CD4-positive, CD25-positive, alpha-beta regulatory T cell (primary cell): ENCODE measurements at places on chromosomes 12 and 14.

DNA sequence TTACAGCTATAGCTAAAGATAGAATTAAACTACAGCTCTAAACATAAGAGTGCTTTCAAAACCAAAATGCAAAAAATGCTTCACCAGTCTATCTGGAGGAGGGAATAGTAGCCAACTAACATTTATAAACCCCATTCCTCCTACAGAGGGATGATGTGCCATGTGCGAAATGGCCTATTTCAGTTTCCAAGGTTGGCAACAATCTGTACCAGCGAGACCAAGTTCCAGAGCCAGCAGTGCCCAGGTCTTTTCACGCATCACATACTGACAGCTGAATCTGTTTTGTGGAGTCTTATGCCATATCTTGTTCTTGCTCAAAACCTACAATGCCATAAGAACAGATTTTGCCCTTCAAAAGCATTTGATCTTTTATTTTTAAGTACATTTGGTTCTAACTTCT is 24.5 kb downstream of the NELL2 start:
- DNase-seq = no peak

- no peak for DNase-seq
These were observed 52.9 kb downstream of the PEBP1 start for GRCh38 chr12:118188690-118189371.

GRCh38 chr14:58712357-58712756 is 74.6 kb downstream of the DACT1 start:
- DNase-seq = no peak

DNA sequence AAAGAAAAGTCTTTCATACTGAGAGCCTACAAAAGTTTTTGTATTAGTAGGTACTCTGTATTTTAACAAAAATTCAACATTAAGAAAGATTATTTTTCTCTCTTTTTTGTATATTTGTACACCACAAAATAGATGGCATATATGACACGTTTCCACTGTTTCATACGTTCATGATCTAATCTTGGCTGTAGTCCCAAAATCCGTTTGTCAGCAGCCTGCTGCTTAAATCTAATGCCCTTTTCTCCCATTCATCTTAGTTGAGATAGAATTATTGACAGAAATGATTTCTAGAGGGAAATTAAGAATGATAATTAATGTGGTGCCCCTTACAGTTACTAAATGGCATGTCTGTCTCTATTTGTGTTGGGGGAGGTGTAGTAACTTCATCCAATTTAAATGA is 140.7 kb upstream of the NOVA1 start:
- no peak for DNase-seq

DNA sequence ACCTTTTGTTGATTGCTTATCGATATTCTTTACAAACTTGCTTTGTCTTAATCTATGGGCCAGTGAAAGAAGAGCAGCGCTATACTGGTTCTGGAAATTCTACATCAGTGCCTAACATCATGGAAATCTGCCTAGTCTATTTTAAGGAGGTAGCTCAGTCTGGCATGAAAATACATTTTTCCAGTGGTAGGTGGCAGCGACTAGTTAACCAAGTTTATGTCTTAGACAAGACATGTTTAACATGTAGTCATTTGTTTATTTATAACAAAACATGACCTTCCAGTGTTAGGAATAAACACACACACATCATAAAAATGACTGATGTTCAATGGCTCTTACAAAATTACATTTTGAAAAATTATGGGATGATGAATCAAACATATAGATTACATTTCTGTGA is 336.0 kb upstream of the SOX5 start:
- no peak for DNase-seq

DNA sequence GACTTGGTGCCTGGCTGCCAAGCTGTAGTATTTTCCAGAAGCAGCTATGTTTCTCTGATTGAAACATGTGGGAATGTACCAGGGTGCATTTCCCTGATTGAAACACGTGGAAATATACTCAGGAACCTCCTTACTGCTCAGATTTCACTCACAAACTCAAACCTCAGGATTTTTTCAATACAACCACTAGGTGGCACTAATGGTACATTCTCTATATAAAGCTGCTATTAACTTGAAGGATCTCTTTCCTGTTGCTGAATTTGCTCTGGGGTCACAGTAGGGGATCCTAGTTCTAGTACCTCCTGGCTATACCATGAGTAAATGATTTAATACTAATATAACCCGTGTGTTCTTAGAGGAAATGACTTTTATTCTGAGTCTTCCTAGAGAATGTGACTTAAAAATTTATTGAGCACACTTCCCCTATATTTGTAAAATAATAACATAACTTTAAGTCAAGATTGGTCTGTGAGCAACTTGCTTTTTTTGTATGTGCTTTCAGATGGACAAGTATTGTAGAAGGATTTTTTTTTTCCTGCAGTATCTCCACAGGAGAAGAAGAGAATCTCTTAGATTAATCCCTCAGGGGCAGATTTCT is 173.8 kb upstream of the MIS18BP1 start:
- peak; percentile 40 for DNase-seq

- DNase-seq = no peak
These were observed 43.3 kb upstream of the PLEKHG6 start for GRCh38 chr12:6266971-6267721.

DNA sequence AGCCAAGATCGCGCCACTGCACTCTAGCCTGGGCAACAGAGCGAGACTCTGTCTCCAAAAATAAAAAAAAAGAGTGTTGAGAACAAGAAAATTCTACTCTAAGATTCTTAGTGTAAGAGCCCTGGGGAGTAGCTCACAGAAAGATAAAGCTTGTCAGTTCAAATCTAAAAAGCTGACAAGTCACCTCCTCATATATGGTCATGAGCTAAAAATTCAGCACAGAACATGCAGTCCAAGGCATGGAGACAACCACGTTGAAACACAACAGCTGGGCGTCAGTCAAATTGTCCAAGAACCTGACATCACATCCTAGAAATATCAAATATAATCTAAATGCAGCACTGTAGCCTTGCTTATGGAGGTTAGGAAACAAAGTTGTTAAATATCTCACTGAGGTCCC is 47.8 kb downstream of the CLIP1 start:
- DNase-seq = no peak

GRCh38 chr14:34580381-34580780 is 40.9 kb upstream of the EAPP start:
- DNase-seq = no peak

DNA sequence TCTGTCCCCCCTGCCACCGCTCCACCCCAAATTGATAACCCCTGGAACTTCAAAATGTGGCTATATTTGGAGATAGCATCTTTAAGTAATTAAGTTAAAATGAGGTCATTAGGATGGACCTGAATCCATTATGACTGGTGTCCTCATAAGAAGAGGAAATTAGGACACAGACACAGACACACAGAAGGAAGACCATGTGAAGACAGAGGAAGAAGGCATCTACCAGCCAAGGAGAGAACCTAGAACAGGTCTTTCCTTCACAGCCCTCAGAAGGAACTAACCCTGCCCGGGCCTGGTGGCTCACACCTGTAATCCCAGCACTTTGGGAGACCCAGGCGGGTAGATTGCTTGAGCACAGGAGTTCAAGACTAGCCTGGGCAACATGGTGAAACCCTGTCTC is 3.6 kb upstream of the HRK start:
- DNase-seq = no peak

GRCh38 chr14:69713993-69714679 is 52.8 kb upstream of the SRSF5 start:
- DNase-seq = no peak

GRCh38 chr14:69928111-69928523 is 48.9 kb downstream of the SMOC1 start:
- no peak for DNase-seq

DNA sequence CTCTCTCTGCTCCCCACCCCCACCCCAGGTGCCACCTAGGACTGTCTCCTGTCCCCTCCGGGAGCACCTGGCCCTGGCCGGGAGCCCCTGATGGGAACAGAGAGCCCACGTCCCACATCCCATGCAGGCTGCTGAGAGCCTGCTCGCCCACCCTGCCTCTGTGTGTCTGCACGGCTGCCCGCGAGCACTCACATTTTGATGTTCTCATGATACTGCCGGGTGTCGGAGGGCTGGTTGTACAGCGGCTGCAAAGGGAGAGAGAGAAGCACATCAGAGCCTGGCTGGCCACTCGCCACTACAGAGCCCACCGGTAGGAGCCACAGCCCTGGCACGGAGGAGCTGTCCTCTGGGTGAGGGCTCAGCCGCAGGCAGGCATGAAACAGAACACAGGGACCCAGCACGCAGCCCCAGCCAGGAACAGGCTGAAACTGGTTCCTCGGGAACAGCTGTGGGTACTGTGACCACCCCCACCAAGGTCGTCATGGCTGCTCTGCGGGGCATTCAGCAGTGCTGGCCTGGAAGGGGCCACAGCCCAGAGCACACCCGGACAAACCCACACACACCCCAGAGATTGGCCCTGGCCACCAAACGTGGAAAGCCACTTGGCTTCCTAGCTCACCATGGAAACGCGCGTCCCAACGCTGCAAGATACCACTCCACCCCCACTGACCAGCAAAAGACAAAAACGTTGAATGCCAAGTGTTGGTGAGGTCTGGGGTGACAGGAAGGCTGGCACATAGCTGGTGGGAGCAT is 117.6 kb downstream of the NCOR2 start:
- no peak for DNase-seq

DNA sequence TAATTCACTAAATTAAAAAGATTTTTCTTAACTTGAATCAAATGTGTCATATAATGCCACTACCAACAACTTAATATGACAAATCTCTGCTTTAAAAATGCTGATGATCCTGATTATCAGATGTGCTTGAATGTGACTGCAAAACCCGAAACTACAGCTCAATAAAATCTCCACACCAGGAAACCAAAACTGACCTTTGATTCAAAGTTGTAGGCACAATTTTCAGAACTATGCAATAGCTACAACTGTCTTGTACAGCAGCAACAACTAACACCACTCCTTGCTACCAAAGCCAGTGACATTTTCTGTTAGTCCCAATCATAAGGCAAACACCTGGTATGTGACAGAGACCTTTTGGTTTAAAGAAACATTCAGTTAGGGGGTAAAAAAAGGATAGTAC is 147.3 kb downstream of the CEP83 start:
- no peak for DNase-seq

GRCh38 chr14:84029720-84030119 is 1500.2 kb upstream of the FLRT2 start:
- no peak for DNase-seq

DNA sequence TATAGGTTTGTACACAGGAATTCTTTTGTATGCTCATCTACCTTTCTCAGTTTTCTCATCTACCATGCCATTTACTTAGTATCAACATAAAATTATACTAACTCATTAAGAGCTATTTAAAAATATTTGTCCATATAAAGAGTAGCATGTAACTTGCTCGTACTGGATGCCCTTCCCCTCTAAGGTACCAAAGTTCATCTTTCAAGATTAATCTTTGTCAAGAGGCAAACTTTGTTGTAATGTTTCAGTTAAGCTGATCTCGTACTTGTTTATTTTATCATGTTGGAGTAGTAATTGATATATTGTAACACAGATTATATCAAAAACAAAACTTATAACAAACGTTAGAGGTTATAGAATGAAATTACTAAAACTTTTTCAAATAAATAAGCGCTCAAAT is 128.5 kb downstream of the PIK3C2G start:
- no peak for DNase-seq

DNA sequence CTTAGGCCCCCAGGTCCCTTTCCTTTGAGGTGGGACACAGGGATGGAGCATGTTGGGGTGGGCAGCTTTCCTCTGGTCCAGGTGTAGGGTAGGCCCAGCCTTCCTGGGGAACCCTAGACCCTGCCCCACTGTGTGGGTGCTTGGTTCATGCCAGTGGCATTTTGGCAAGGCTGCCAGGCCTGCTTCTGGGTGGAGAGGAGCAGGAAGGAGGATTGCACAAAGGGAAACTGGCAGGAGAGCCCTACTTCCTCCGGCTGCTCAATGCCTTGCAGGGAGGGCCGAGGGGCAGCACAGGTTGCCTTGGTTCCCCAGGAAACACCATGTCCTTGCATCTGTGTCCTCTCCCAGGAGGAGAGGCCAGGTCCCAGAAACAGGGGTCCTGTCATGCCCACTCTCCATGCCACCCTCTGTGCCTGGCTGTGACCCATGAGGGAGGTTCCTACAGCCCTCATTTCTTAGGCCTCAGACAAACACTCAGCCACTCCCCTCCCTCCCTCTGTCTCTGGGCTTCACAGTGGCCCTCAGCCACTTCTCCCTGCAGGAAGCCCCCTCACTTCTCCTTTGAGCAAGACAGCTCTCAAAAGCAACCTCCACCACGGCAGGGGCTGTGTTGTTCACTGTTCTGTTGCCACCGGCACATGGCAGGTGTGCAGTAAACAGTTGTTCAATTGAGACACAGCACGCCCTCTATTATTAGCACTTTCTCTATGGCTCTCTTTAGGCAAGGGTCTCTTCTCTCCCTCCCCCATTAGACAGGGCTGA is 6.8 kb upstream of the KRT80 start:
- DNase-seq = no peak

DNA sequence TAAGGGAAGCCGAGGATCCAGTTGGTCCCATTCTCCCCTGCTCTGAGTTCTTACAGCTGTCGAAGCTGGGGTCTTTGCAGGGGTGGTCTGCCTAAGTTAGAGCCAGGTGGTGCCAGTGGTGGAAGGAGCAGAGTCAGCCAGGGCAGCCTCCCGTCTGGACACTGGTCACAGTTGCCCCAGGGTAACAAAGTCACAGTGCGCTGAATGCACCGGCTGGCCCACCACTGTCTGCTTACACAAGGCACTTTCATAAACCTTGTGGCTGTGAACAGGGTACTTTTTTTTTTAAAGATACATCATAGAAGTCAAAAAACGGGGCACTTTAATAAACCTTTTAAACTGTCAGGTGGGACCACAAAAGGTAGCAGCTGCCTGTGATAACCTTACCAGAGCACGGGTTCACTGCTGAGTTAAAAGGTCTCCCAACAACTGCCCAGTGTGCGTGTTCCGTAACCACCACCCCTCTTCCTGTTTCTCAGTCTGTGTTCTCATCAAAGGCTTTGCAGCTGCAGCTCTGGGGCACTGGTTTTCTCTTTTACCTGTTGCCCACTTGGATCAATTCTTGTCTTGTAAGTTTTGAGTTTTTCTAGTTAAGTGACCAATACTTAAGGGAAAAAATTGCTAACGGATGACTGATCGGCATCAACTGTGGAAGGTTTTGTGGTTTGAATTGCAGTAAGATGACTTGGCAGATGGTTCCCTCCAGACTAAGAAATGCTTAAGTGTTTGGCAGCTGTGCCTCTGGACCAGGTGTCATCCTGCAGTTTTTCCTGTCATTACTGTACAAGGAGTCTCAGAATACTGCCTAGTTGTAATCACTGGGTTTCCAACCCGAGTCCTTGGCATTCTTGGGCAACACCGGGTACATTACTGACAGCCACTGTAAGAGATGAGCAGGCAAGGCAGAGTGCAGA is 55.9 kb downstream of the DYNC1H1 start:
- DNase-seq = no peak

- DNase-seq = no peak
These were observed 24.9 kb downstream of the CPM start for GRCh38 chr12:68908076-68908475.
